Activated CD4-positive, alpha-beta memory T cell treated with anti-CD3 and anti-CD28 coated beads, Interleukin-2, amount 10 ng/mL, durations not matched to agents 7 days and 5 days (primary cell): ENCODE measurements at places on chromosomes 16 and 17. TPM values are rescaled to one million over a fixed set of nuclear protein-coding genes. Genes with fewer than 3 reads are reported as not detected.

DNA sequence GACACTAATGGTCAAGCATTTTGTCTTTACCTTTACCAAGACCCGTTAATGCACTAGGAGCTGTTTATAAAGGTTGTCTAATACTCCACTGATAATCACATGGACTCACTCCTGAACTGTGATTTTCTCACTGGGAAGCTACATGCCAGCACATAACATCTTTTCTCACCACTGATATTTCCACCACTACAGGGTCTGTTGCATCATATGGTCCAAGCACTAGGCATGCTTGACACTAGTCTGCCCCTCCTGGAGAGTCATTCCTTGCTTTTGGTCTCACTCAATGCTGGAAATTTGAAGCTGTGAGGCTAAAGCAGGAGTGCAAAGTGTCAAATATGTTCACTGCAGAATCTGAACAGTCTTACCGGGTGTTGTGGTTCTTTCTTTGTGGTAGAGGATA, 1576.8 kb downstream of the CDH8 start:
- H3K36me3 ChIP-seq, result no peaks in the 10 kb centered on the region
- H3K27me3 ChIP-seq, result no peaks in the 10 kb centered on the region
- no peak overlapping the region for H3K27ac ChIP-seq
- no peaks in the 10 kb centered on the region for H3K4me1 ChIP-seq
- H3K4me3 ChIP-seq, result no peak overlapping the region

Gene MPP2
- total RNA-seq, result 0.65 TPM

- no peak for DNase-seq
- H3K27ac ChIP-seq, result no peak overlapping the region
- no peak overlapping the region for H3K4me3 ChIP-seq
- H3K4me1 ChIP-seq, result peaks cover 26% of the 10 kb centered on the region
- H3K27me3 ChIP-seq, result no peaks in the 10 kb centered on the region
Observed at GRCh38 chr16:79004309-79004708, 596.2 kb downstream of the MAF start.

Gene GJD3
- total RNA-seq, result not detected

GRCh38 chr17:11598274-11599221, at the start of gene DNAH9:
Gene DNAH9 (plus strand): TSS chr17:11598470. CDS start chr17:11598499, 29 bp downstream.
- no peak within 1 kb of the TSS for H3K27ac ChIP-seq
- no peaks in the 10 kb centered on the region for H3K36me3 ChIP-seq
- H3K27me3 ChIP-seq, result peaks cover 7% of the 10 kb centered on the region
- H3K4me1 ChIP-seq, result no peaks in the 10 kb centered on the region
- no peak within 1 kb of the TSS for H3K4me3 ChIP-seq

DNA sequence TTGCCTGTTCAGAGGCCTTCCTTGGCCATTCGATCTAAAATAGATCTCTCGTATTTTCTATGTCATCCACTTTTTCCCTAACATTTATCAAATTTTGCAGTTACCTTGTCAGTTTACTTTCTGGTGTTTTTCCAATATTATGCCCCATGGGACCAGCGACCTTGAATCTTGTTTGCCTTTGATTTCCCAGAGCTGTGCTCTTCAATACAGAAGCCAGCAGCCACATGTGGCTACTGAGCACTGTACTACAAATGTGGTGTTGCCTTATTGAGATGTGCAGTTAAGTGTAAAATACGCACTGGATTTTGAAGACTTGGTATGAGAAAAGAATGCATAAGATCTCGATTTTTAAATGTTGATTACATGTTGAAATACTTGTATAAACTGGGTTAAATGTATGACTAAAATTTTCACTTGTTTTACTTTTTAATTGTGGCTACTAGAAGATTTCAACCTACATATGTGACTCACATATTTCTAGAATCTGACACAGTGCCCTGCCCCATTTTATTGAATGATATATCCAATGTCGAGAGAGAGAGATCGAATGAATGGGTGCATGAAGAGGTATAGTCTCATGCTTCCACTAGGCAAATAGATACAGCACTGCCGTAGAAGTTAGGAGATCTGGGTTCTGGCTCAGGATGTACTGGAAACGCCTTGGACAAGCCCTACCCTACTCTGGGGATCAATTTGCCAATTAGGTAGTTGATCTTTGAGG, 824 bp upstream of the PSME3 start:
- peak overlapping the region; percentile 92 for H3K27ac ChIP-seq
- no peak for DNase-seq
- H3K4me3 ChIP-seq, result peak overlapping the region; percentile 89
- peaks cover 17% of the 10 kb centered on the region for H3K27me3 ChIP-seq

DNA sequence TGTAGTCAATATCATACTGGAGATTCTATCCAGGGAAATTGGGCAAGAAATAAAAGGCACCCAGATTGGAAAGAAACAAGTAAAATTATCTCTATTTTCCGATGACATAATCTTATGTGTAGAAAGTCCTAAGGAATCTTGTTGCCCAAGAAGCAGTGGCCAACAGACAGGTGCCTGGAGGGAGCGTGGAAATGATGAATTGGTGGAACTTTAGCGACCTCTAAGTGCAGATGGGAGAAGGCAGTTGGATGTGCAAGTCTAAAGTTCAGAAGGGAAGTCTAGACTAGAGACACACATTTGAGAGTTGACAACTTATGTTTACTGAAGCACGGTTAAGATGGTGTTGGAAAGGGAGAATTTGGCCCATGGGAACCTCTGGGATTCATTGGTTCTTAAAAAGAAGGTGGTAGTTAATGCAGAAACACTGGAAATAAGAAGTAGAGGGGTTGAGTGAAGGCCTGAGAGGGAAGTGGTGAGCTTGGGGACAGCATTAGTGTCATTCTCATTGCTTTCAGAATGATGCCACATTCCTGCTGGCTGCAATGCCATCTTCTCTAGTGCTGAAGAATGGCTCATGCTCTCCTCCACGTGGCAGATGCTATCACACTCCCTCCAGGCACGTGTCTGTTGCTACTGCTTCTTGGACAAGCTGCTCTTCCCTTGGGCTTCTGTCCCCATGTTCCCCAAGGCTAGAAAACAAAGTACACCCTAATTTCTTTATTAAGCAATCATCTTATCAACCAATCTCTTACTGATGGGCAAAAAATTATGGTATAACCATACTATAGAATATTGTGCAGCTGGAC, 24.0 kb downstream of the TAT start:
- H3K4me3 ChIP-seq, result no peak overlapping the region
- peaks cover 22% of the 10 kb centered on the region for H3K27me3 ChIP-seq
- no peak for DNase-seq

- no peaks in the 10 kb centered on the region for H3K36me3 ChIP-seq
- H3K4me3 ChIP-seq, result no peak overlapping the region
- no peaks in the 10 kb centered on the region for H3K4me1 ChIP-seq
- no peak overlapping the region for H3K27ac ChIP-seq
- no peak for DNase-seq
- H3K27me3 ChIP-seq, result no peaks in the 10 kb centered on the region
Observed at GRCh38 chr16:85492295-85492864, 120.7 kb upstream of the GSE1 start.

DNA sequence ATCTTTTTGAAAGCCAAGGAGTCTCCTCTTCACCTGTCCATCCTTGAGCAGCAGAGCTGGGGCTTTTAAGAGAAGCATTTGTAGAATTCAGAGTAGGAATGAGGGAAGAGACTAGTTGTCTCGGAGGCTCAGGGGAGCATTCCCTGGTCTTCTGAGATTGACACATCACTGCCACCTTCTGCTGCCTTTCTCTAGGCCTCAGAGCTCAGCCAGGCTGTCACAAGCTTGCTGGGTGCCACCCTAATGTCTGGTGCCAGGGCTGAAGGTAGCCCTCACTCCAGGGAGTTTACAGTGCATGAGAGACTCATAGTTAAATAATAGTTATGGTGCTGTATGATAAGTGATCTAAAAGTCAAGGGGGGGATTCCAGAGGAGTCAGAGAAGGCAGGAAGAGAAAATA, 39.7 kb downstream of the B9D1 start:
- no peak overlapping the region for H3K27ac ChIP-seq
- H3K4me1 ChIP-seq, result no peaks in the 10 kb centered on the region
- peaks cover 3% of the 10 kb centered on the region for H3K36me3 ChIP-seq

DNA sequence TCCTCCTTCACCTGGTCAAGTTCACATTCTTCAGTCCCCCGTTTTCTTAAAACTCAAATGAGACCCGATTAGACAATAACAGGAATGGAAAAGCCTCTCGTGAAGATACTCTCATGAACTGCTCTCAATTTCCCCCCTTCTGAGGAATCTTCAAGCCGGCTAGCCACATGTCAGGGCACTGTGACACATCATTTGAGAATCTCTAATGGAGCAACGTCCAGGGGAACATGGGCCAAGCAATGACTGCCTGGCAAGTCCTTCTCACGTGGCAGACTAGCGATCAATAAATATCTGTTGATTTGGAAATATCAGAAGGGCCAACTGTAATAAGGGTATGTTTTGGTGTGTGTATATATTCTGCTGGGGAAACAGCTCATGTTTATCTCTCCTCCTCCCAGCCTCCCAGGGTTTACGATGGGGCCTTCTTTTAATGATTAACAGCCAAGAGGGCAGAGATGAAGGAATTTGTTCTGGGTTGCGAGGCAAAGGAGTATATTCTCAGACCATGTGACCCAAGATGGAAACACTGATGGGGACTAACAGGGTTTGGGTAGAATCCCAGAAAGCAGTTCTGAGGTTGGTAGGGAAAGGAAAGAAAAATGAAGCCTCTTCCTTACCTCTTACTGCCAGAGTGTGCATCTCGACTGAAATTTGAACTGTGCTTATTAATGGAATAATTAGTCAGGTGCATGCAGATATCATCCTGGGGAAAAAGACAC, 21.4 kb downstream of the TTLL6 start:
- no peaks in the 10 kb centered on the region for H3K36me3 ChIP-seq
- H3K4me3 ChIP-seq, result no peak overlapping the region
- no peak overlapping the region for H3K27ac ChIP-seq
- no peak for DNase-seq

DNA sequence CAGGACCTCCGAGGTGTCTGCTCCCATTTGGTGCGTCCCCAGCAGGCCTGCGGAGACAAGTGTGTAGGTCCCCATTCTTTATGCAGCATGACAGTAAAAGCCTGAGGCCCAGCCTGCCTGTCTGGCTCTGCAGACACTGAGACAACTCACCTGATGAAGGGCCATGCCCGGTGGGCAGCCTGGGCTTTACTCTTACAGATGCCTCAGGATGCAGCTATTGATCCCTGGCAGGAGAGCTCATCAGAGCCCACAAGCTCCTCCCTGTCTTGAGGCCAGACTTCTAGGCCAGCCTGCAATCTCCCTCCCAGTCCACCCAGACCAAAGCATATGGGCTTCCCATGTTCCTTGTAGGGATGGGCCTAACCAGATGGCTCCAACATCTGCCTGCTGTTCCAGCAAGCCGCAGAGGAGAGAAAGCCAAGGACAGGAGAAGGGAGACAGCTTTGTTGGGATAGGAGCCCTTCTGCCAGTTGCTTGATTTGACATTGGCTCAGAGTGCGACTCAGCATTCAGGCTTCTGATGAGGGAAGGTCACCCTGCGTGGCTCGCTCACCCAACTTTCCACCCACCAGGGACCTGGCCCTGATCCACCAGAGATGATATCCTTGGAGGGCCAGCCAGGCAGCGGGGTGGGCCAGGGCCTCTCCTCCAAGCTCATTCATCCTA, 87.5 kb downstream of the SOCS1 start:
- no peaks in the 10 kb centered on the region for H3K27me3 ChIP-seq
- no peak for DNase-seq
- no peak overlapping the region for H3K4me3 ChIP-seq
- peaks cover 41% of the 10 kb centered on the region for H3K36me3 ChIP-seq
- peaks cover 49% of the 10 kb centered on the region for H3K4me1 ChIP-seq
- no peak overlapping the region for H3K27ac ChIP-seq

GRCh38 chr17:67025216-67025792, 19.1 kb upstream of the CACNG1 start:
- DNase-seq, result no peak
- H3K27me3 ChIP-seq, result no peaks in the 10 kb centered on the region

Gene PLD2
- total RNA-seq, result 20.7 TPM

Gene TBC1D3I
- 0.76 TPM for total RNA-seq

DNA sequence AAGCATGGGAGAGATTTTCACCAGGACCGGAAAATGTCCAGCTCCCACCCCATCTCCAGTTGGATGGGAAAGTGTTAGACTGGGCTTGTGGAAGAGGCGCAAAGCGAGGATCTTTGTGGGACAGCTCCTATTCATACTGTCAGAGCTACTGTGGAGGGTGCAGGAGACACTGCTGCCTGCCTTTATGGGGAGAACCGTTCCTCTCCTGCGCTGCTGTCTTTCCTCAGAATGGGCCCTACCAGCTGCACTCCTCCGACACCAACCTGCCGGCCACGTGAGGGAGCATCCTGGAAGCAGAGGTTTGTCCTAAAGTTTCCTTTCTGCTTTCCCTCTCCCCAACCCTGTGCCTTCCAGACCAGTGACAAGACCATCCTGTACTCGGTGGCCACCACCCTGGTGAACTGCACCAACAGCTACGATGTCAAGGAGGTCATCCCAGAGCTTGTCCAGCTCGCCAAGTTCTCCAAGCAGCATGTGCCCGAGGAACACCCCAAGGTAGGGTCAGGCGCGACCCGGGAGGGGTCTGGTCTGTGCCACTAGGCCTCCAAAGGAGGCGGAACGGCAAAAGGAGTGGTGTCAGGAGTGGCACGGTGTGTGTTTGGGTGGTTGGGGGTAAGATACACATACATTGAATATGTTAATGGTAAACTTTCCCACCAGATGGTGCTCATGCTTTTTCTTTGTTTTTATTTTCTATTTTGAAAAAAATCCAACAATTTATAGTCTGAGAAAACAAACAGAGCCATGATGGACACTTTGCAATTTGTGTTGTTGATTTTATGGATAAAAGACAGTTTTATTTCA, 23.0 kb downstream of the SLC35G3 start:
- no peaks in the 10 kb centered on the region for H3K36me3 ChIP-seq
- DNase-seq, result no peak
- H3K4me3 ChIP-seq, result no peak overlapping the region
- H3K27me3 ChIP-seq, result no peaks in the 10 kb centered on the region
- peaks cover 23% of the 10 kb centered on the region for H3K4me1 ChIP-seq

Gene FOXN1
- not detected for total RNA-seq

- H3K27ac ChIP-seq, result no peak overlapping the region
- no peaks in the 10 kb centered on the region for H3K4me1 ChIP-seq
- H3K27me3 ChIP-seq, result no peaks in the 10 kb centered on the region
- no peak for DNase-seq
Observed at GRCh38 chr16:70726892-70727361, 41.1 kb upstream of the MTSS2 start.

GRCh38 chr16:84730406-84731106, 30.8 kb downstream of the USP10 start:
- H3K4me3 ChIP-seq, result no peak overlapping the region
- no peaks in the 10 kb centered on the region for H3K27me3 ChIP-seq

GRCh38 chr17:1188812-1189504, 9.2 kb upstream of the ABR start:
- no peak overlapping the region for H3K4me3 ChIP-seq
- H3K36me3 ChIP-seq, result no peaks in the 10 kb centered on the region
- H3K27me3 ChIP-seq, result peaks cover 23% of the 10 kb centered on the region
- no peak overlapping the region for H3K27ac ChIP-seq
- H3K4me1 ChIP-seq, result peaks cover 5% of the 10 kb centered on the region
- DNase-seq, result no peak
